ENCODE measurements at places on chromosomes 5 and 9. TPM values are rescaled to one million over a fixed set of nuclear protein-coding genes. Genes with fewer than 3 reads are reported as not detected.
A peak's percentile ranks its signal among the peaks of the same experiment; 100 is the strongest.

- DNase-seq = no peak
Observed at GRCh38 chr5:174737330-174737729, 12.9 kb downstream of the MSX2 start.

GRCh38 chr9:135500525-135501260 is at the start of gene MRPS2:
Gene MRPS2, plus strand, starts transcription at chr9:135500682. Its CDS starts 29 bp downstream, at chr9:135500711.
- DNase-seq = peak; percentile 88

GRCh38 chr5:115530426-115530825 is 14.1 kb downstream of the FEM1C start:
- DNase-seq = no peak

Gene CARD6
- 2.5 TPM for total RNA-seq

Gene PCDHGA1
- 0.08 TPM for total RNA-seq

GRCh38 chr9:28915202-28915930 is 1342.1 kb upstream of the C9orf72 start:
- no peak for DNase-seq

GRCh38 chr9:81599837-81600236 is 89.5 kb downstream of the TLE1 start:
- no peak for DNase-seq

GRCh38 chr5:173884402-173885053 is 3.6 kb upstream of the CPEB4 start:
- peak; percentile 70 for DNase-seq

Gene SPATA31C1
- not detected for total RNA-seq

GRCh38 chr9:135039266-135039870 is 48.1 kb upstream of the OLFM1 start:
- DNase-seq = no peak

GRCh38 chr9:137382444-137383080 is 40.4 kb downstream of the EXD3 start:
- DNase-seq = no peak

DNA sequence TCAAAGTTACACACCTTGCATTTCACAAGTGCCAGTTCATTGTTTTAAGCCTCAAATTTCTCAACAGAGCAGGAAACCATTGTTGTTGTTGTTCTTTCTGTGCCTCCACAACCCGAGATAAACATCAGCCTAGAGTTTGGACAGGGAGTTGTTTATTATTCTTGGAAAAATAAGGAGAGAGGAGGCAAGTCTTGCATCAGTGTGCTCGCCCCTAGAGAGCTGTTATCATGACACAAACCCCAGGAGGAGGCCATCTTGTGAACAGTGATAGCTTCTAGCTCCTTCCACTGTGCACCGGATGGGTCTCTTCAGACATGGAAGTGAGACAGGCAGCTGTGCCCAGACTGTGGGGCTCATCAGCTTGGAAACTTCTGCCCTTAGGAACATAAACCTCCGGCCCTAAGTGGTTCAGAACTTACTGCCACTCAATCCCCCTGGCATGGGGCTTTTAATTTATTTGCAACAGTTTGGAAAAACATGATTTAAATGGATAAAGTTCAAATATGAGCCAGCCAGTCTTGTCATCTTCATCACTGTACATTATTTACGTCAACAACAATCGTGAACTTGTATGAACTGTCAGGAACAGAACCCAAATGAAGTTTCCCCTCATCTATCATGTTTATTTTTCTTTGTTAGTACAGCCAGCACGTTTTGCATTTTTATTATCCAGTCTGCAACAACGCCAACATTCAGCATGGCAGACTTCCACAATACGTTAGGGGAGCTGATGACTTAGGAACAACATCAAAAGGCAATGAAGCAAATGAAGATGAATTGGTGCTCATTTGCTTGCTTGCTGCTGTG is 181.7 kb upstream of the S1PR3 start:
- DNase-seq = no peak

- no peak for DNase-seq
Observed at GRCh38 chr9:6123416-6123815, 92.2 kb upstream of the IL33 start.

DNA sequence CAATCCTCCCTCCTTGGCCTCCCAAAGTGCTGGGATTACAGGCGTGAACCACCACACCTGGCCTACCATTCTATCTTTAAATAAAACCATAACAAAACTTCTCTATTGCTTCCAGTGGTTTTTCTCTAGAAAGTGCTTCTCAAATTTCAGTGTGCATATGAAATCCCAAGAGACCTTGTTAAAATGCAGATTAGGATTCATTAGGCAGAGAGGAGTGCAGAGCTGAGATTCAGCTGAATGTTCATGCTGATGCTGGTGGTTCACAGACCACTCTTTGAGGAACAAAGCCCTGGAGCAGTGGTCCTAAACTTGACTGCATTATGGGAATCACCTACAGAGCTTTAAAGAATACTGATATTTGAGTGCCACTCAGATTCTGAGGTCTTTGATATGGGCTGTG is 28.2 kb downstream of the CARD6 start:
- no peak for DNase-seq

Gene MYOZ3
- 0.09 TPM for total RNA-seq

DNA sequence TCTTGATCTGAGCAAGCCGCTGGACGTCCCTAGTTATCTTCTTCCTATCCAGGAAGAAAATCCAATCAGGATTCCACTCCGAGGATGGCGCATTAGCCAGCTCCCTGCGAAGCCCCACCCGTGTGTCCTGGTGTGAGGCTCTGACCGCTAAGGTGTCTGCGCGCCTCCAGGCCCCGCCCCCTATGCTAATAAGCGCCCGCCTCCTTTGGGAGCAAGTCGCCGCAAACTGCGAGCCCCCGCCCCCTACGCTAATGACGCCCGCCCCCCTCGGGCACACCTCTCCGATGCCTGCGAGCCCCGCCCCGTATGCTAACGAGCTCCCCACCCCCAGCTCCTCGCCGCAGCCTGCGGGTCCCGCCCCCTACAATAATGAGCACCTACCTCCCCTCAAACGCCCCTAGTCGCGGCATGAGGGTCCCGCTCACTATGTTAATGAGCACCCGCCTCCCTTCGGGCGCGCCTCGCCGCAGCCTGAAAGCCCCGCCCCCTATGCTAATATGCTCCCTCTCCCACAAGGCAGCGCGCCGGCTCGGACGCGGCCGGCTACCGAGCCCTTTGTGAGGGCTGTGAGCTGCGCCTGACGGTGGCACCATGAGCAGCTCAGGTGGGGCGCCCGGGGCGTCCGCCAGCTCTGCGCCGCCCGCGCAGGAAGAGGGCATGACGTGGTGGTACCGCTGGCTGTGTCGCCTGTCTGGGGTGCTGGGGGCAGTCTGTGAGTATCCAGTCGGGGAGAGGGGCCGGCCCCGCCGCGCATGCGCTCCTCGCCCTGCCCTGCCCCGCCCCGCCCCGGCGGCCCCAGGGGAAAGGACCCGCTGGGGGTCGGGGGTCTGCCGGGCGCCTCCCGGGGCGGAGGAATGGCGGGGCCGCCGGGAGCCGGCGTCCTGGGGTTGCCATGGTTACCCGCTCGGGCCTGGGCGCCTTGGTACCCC is at the start of gene CACFD1:
Gene CACFD1 (plus strand): TSS at position 503 of the 929 bp plus-strand sequence. CDS start 89 bp downstream, at position 592.
- peak; percentile 95 for DNase-seq

Gene HTR4
- 2.4 TPM for total RNA-seq

Gene CLPTM1L
- 255 TPM for total RNA-seq

Gene PCDHB11
- 0.23 TPM for total RNA-seq

Gene NME5
- 0.50 TPM for total RNA-seq

- no peak for DNase-seq
Observed at GRCh38 chr5:90475436-90475980, 844 bp downstream of the POLR3G start.

DNA sequence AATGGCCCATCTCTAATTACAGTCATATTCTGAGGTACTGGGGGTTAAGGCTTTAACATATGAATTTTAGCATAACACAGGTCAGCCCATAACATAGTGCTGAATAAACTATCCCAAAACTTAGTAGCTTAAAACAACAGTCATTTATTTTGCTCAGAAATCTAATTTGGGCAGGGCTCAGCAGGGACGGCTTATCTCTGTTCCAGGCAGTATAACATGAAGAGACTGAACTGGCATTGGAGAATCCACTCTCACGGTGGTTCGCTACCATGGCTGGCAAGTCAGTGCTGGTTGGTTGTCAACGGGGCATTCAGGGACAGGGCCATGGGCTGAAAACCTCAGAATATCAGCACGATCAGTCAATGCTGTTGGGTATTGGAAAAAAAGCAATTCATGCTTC is 520.8 kb upstream of the DAP start:
- DNase-seq = no peak

Gene NDUFAF2
- total RNA-seq = 4.3 TPM

Measured in liver (tissue), 10 donors.